ENCODE measurements at places on chromosomes 3 and 15. TPM values are rescaled to one million over a fixed set of nuclear protein-coding genes. Genes with fewer than 3 reads are reported as not detected.

Gene MUC13
- not detected for total RNA-seq

- H3K4me3 ChIP-seq: no peak overlapping the region
- no peaks in the 10 kb centered on the region for H3K36me3 ChIP-seq
- H3K4me1 ChIP-seq: no peaks in the 10 kb centered on the region
Observed at GRCh38 chr3:54874816-54875556, 52.9 kb downstream of the LRTM1 start.

DNA sequence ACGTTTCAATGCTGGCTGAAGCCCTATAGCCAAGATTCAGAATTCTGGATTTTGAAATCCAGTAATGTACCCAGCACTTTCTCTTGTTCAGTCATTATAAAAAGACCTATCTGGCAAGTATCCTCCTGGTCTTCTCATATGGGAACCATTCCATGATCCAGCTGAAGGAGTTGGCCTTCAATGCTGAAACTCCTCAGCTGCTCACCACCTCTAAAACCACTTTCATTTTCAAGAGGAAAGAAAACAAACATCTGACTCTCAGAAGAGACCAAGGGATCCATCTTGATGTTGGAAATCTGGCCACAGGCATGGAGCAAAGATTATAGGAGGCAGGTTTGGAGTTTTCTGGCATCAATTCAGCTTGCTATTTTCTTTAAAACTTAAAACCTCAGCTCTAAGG lies 235.4 kb downstream of the FMN1 start:
- DNase-seq: no peak
- no peak overlapping the region for H3K4me3 ChIP-seq
- no peaks in the 10 kb centered on the region for H3K36me3 ChIP-seq
- H3K27ac ChIP-seq: no peak overlapping the region
- H3K4me1 ChIP-seq: no peaks in the 10 kb centered on the region

DNA sequence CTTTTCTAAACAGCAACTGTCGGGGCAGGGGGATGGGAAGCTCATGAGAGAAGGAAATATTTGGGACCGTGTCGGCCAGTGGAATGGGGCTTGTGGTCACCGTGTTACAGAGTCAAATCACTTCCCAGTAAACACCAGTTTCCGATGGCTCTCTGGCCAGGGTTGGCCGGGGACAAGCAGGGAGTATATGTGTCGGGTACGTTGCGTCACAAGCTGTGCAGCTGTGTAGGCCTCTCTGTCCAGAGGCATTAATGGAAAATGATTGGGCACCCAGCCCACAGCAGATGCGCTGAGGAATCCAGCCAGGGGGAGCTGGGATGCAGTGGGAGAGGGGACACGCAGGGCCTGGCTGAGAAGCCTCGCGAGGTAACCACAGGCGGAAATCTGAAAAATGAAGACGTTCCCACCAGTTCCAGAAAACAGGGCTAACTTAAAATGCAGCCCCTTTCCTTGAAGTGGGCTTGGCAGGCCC lies 15.8 kb upstream of the ALDH1A3 start:
- H3K36me3 ChIP-seq: peaks cover 1% of the 10 kb centered on the region
- no peak for DNase-seq
- no peaks in the 10 kb centered on the region for H3K4me1 ChIP-seq
- no peak overlapping the region for H3K27ac ChIP-seq
- peaks cover 7% of the 10 kb centered on the region for H3K27me3 ChIP-seq
- H3K4me3 ChIP-seq: no peak overlapping the region

GRCh38 chr3:171747223-171747920 lies 62.9 kb downstream of the PLD1 start:
- no peak for DNase-seq
- no peak overlapping the region for H3K27ac ChIP-seq
- H3K27me3 ChIP-seq: peaks cover 32% of the 10 kb centered on the region
- no peak overlapping the region for H3K4me3 ChIP-seq
- no peaks in the 10 kb centered on the region for H3K36me3 ChIP-seq

Gene RARB
- not detected for total RNA-seq

GRCh38 chr3:141643796-141644195 lies 94.3 kb upstream of the RNF7 start:
- H3K4me1 ChIP-seq: peaks cover 3% of the 10 kb centered on the region
- no peaks in the 10 kb centered on the region for H3K36me3 ChIP-seq
- DNase-seq: no peak
- H3K27ac ChIP-seq: no peak overlapping the region
- H3K27me3 ChIP-seq: no peaks in the 10 kb centered on the region
- H3K4me3 ChIP-seq: no peak overlapping the region

Gene CHRNA7
- total RNA-seq: not detected

Gene BUB1B
- 106 TPM for total RNA-seq

Gene HGD
- total RNA-seq: not detected

DNA sequence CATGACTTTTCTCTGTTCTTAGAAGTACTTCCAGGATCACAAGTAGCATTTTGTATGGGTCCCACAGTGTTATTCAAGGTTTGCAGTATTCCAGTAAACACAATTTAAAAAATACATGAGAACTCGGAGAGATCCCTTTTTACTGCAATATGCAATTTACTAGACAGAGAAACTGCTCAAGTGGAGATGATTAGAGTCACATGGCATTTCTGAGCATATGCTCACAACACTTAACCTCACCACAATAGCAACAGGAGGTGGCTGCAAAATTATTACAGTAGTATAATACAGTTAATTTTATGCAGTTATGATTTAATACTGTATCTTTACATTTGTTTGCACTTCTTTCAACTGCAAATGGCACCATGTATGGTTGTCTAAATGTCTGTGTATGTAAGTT lies 87.5 kb downstream of the PIK3CB start:
- no peak overlapping the region for H3K27ac ChIP-seq
- DNase-seq: no peak
- peaks cover 10% of the 10 kb centered on the region for H3K36me3 ChIP-seq
- H3K27me3 ChIP-seq: no peaks in the 10 kb centered on the region
- H3K4me3 ChIP-seq: no peak overlapping the region

DNA sequence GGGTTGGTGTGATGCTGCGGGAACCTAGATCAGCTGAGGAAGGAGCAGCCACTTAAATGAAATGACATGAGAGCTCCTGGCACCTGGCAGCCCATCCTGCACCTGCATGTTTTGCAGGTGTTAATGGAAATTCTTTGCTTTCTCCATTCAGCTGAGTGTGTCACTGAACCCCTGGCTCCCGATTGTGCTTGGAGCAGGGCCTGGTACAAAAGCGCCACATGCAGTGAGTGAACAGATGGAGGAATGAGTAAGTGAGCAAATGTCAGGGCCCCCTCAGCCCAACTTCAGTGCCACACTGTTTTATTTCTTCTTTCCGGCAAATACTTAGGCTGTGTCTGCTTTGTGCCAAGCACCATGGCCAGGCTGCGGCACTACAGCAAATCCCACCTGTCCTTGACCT lies 132.2 kb downstream of the ASB7 start:
- no peaks in the 10 kb centered on the region for H3K36me3 ChIP-seq
- H3K4me3 ChIP-seq: no peak overlapping the region
- H3K27ac ChIP-seq: no peak overlapping the region
- H3K27me3 ChIP-seq: no peaks in the 10 kb centered on the region

Gene TM4SF18
- total RNA-seq: not detected

DNA sequence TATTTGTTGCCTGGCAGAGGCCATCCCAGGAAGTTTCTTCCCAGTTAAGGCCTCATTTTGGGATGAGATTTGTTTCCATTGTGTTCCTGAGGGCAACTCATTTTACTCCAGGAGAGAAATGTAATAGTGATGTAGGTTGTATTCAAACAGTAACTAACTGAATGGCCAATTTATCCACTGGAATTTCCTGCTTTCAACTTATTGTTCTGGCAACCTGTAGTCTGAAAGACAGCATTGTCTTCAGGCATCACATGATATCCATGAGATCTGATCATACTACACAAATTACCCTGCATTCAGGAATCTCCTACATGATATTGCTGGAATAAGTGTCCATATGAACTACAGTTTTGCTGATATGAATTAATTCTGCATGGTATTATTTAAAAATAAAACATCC lies 79.5 kb upstream of the FGF7 start:
- DNase-seq: no peak
- H3K27ac ChIP-seq: no peak overlapping the region
- no peaks in the 10 kb centered on the region for H3K4me1 ChIP-seq

- H3K27ac ChIP-seq: no peak overlapping the region
- H3K27me3 ChIP-seq: no peaks in the 10 kb centered on the region
- peaks cover 62% of the 10 kb centered on the region for H3K4me1 ChIP-seq
- H3K36me3 ChIP-seq: peaks cover 15% of the 10 kb centered on the region
- no peak overlapping the region for H3K4me3 ChIP-seq
- DNase-seq: no peak
Observed at GRCh38 chr3:177190756-177191681, 6.3 kb downstream of the TBL1XR1 start.

DNA sequence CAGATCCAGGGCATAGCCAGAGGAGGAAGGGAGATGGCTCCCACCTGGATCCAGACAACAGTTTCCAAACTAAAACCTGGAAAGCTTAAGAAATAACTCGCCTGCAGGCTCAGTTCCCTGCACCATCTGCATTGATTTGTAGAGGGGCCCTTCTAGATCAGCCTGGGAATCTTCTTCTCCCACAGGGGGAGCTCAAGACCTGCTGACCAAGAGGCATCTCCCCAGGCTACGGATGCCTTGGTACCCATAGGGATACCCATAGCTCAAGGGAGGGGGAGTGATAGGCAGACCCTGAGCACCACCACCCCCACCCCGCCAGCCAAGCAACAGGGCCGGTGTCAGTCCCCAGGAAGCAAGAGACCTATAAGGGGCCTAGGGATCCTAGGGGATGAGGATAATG lies 28.0 kb upstream of the DCLK3 start:
- H3K36me3 ChIP-seq: no peaks in the 10 kb centered on the region
- no peaks in the 10 kb centered on the region for H3K4me1 ChIP-seq
- H3K27me3 ChIP-seq: no peaks in the 10 kb centered on the region
- no peak overlapping the region for H3K27ac ChIP-seq

Measured in activated naive CD4-positive, alpha-beta T cell treated with anti-CD3 and anti-CD28 coated beads for 36 hours (primary cell).